ENCODE measurements at places on chromosomes 1 and 21.
A peak's percentile ranks its signal among the peaks of the same experiment; 100 is the strongest.

GRCh38 chr1:3056641-3057040, 12.4 kb upstream of the PRDM16 start:
- DNase-seq, result no peak

GRCh38 chr1:6694121-6694713, 7.4 kb downstream of the DNAJC11 start:
- no peak for DNase-seq

DNA sequence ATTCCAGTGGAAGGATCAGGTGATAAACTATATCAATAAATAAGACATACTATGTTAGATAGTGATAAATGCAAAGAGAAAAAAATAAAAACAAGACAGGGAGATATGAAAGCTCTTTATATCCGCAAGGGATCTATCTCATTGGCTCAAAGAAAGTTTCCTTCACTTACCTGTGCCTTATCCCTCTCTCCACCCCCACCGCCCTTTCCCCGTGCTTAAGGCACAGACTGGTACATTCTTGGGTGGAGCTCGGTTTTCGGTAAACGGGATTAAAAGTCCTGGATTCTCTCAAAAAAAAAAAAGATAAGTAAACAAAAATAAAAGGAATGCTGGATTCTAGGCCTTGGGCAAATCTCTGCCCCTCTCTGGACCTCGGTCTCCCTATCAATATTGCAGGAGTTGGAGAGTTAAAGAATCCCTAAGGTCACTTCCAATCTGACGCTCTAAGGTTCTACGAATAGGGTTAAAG, 593 bp upstream of the DNAJC16 start:
- DNase-seq, result no peak

DNA sequence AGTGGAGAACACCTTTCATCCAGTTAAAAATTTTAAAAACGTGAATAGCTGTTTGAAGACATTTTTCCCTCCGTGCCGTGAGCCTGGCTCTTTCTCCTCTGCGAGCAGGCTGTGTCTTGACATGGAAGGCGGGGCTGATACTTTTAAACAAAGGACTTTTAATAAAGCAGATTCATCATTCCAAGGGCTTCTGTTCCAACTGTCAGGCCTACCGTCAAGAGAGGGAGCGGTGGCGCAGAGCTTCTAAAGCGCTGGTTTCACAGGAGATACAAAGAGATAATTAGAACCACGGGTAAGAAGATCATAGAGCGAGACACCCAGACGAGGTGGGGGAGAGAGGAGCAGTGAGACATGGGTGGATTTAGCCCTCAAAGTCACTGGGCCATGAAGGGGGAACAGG, 247.4 kb upstream of the C1orf174 start:
- no peak for DNase-seq

- no peak for DNase-seq
These were observed 668.2 kb downstream of the KIF26B start for GRCh38 chr1:245822996-245823395.

GRCh38 chr1:47436304-47436978, 1.4 kb upstream of the FOXD2 start:
- DNase-seq, result peak; percentile 61

DNA sequence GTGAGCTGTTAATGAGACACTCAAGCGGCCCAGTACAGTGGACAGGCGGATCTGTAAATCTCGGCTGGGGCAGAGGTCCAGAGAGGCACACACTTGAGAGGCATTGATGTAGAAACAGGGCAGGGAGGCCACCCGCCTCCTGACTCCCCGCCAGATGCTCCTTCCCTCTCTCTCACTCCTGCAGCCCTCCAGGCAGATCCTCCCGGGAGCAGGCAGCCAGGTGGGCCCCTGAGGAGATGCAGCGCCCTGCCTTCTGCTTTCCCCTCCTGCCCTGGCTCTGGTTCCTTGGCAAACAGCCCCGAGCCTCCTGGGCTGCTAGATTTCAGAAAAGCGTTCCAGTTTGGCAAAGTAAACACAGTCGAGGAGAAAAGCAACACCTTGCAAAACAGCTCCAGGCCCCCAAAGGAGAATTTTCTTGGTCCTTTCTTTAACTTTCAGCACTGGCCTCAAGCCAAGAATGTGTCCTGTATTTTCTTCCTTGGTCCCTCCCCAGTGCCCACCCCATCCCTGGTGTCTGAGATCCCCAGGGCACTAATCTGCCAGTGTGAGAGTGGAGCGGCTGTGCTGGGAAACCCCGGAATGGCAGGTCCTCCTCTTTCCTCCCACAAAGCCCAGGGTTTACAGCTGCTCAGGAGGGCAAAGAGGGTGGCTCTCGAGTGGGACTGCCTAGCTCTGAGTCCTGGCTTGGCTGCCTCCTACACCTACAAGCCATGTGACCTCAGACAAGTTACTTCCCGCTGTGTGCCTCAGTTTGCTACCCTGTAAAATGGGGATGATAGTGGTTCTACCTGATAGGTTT, 29.4 kb upstream of the IFNLR1 start:
- DNase-seq, result no peak

DNA sequence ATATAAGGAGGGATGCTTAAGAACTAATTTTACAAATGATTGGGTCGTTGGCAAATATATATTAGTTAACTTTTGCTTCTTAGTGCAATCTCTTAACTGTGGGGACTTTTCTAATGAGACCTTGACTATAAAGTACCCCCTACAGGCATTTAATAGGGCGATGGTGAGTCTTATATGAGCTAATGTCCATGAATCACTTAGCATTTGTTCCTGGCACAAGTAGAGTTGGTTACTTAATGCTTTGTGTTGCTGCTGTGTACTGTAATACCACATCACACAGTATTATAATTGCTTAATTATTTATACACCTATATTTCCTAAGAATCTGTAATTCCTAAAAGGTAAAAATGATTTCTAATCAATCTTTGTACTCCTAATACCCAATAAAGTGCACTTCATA, 25.3 kb upstream of the TMCO1 start:
- DNase-seq, result no peak

GRCh38 chr1:54096227-54096876, 42.9 kb downstream of the TCEANC2 start:
- no peak for DNase-seq

GRCh38 chr21:34037009-34037795, 36.2 kb upstream of the MRPS6 start:
- no peak for DNase-seq

GRCh38 chr1:89545264-89546038, 20.8 kb downstream of the LRRC8B start:
- DNase-seq, result no peak

GRCh38 chr1:34518146-34518699, 236.6 kb upstream of the GJB5 start:
- no peak for DNase-seq

- peak; percentile 12 for DNase-seq
These were observed 51.0 kb downstream of the RPL5 start for GRCh38 chr1:92882819-92883218.

GRCh38 chr1:212651521-212651920, 43.0 kb downstream of the ATF3 start:
- DNase-seq, result no peak

DNA sequence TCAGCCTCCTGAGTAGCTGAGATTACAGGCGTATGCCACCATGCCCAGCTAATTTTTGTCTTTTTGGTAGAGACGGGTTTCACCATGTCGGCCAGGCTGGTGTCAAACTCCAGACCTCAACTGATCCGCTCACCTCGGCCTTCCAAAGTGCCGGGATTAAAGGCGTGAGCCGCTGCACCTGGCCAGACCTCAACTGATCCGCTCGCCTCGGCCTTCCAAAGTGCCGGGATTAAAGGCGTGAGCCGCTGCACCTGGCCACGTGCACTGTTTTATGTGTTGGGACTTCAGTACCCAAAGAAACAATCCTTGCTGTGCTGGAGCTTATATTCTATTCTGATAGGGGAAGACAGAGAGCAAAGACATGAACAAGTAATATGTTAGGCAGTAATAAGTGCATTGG, 10.1 kb downstream of the TRAF5 start:
- DNase-seq, result no peak

DNA sequence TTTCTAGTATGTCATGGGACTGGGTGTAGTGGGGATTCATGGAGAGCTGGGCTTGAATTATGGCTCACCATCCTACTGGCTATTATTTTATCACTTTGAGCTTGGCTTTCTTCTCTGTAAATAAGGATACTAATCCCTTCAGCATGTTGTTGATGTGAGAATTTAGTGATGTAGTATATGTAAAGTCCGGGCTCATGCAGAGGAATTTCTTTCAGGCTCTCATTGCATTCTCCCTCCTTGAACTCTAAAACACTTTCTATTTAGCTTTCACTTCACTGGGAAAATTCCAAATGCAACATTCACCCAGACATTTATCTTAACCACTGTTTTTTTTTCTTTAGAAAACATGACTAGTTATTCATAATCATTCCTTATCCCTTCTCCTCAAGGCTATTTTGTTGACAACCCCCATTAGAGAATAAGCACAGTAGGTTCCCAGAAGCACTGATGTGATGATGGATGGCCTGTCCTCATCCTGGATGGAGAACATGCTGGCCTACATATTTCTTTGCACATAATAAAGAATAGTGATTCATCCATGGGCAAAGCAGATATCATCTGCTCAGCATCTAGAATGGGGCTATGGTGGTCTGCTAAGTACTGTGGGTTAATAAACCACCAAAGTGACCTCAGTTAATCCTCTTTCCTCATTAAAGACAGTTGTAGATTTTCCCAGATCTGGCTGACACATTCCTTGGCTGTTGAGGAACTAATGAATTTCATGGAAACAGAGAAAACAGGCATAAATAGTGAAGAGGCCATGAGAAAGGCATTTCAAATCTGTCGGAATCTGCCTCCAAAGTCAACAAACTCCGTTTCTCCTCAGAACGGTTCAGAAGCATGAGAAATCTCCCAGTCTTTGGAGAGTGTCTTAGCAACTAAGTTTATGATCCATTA, 68.0 kb upstream of the CYP2J2 start:
- no peak for DNase-seq

GRCh38 chr1:237814319-237814924, 76.3 kb downstream of the ZP4 start:
- DNase-seq, result no peak

GRCh38 chr1:204445860-204446412, 34.3 kb upstream of the PPP1R15B start:
- no peak for DNase-seq

DNA sequence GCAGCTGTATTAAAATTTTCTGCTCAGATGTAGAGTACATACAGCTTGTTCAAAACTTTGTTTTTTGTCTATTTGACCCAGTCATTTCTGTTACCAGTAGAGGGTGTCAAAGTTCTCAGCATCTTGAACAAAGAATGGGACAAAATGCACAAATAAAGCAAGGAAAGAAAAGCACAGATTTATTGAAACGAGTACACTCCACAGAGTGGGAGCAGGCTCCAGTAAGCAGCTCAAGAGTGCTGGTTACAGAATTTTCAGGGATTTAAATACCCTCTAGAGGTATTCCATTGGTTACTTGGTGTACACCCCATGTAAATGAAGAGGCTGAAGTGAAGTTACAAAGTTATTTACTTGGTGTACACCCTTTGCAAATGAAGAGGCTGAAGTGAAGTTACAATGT, 8.9 kb upstream of the PRMT6 start:
- DNase-seq, result no peak

DNA sequence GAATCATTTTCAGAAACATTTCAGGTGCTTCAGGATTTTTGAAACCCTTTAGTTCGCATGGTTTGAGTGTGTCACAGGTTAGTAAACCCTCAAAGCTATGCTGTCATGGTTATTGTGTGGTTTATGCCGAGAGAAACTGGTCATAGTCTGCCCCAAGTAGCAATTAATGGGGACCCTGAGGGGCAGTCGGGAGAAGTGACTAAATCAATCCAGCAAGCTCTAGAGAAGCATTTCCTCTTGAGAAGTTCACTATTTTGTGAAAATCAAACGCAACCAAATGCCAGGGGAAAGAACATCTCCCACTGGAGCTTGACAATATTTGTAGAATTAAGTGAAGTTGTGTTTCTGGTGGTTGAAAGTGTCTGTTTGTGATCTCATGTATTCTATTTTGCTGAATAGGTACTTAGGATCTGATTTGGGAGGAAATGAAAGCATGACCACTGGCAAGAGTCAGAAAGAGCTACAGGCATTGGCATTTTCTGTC, 63.0 kb upstream of the BACH1 start:
- DNase-seq, result no peak
